Fibroblast of skin of abdomen (primary cell): ENCODE measurements at places on chromosomes 12 and 14.
A peak's percentile ranks its signal among the peaks of the same experiment; 100 is the strongest.

DNA sequence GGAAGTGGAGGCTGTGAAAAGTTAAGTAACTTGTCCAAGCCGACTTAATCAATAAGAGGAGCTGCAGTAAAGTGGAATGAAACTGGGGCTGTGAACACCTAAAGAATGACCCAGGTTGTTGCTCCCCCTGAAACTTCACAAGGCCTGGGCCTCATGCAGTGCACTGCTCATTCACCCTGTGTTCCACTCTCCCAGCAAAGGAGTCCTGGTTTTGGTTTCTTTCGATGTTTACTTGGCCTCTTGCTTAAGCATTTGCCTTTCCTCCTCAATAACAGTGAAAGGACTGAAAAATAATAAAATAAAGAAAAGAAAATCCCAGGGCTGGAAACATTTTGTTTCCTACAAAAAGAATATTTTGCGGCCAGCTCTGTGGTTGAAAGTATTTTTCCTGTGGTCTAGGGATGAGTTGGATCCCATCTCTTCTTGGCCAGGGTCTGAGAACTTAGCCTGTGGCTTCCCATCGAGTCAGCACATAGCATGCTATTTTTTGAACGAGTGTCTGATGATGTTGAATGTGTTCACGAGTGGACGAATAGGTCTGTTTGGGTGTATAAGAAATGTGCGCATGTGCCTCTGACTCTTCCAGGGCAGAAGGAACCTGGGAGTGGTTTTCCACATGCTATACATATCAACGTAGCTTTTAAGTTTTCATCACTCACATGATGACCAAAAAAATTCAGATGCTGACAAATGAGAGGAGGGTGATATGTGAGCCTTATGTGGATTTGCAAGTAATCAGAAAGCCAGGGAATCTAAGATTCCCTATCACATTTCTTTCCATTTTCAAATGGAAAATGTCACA is 349.8 kb downstream of the ZFP36L1 start:
- peak; percentile 94 for DNase-seq

- no peak for DNase-seq
These were observed 374.9 kb downstream of the SLC6A15 start for GRCh38 chr12:84537666-84538065.

GRCh38 chr14:32400480-32400879 is 71.4 kb downstream of the AKAP6 start:
- peak; percentile 79 for DNase-seq

DNA sequence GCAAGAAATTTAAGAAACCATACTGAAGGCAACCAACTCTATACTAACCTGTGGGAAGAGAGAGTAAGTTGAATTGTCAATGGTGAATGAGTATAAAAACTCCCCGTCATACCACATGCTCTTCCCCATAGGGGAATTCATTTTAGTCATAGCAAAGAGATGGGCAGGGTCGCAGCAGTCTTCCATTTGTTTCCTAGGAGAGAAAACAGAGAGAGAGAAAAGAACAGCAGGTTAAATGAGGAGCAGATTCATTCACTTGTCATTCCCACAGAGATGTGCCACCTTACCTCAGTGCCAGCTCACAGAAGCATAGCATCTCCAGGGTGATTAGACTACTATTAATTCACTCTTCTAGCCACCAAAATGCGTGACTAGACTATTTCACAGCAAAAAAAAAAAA is 47.4 kb downstream of the ST8SIA1 start:
- no peak for DNase-seq

DNA sequence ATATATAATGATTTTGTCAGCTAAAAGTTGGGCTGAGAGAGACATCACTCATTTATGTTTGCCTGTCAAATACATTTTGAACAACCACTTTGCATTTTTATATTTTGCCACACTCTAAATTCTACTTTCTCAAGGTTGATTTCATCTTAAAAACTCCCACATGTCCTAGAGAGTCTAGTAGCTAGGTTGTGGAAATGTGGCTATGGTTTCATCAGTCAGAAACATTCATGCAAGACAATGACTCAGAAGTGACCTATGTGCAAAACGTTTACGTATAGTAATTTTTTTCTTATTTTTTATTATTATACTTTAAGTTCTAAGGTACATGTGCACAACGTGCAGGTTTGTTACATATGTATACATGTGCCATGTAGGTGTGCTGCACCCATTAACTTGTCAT is 27.4 kb upstream of the PRKD1 start:
- peak; percentile 8 for DNase-seq

DNA sequence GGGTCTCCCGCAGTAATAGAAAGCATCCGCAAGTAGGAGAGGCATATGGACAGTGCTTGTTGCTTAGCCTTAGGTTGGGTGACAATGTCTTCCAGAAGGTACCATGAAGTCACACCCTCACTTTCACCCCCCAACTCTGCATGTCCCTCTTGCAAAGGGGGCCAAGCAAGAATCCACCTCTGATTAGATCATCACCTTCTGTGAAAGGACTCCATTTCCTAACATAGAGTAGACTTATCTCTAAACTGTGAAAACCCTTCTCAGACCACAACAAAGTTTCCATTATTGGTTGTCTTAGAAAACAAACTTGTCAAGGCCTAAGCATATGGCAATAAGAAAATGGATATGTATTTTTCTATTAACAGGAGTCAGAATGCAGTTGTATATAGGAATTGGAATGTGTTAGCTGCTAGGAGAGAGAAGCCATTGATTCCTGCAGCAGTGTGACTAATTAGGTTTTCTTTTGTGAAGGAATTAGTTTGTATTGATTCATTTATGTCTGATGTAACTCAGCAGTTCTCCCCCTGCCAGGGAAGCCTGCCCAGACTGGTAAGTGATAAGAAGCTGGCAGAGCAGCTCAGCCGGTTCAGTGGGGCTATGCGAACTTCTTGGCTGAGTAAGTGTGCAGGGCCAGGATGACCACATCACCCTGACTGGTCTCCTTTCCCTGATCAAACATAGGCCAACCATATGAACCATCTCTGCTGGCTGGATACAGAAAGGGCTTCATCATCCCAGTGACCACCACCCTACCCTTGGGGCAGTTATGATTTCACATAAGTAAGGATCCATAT is 107.3 kb upstream of the CCDC196 start:
- no peak for DNase-seq

DNA sequence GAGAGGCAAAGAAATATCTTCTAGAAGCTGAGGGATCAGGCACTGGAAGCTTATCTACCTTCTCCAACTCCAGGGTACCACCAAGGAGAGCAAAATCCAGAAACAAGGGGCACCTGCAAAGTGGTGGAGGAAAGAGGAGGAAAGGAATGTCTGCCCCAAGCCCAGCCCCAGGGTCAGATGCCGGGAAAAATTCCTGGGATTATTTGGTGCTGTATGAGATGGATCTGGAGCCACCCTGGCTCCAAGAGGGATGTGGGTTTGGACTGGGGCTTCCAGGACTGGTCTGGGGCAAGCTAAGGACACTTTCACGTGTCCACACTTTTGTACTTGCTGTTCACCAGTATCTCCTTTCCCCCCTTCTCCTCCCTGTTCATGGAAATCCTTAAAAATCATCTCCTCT is 69.8 kb downstream of the DPF3 start:
- no peak for DNase-seq

GRCh38 chr12:12939888-12940287 is 12.1 kb downstream of the GPRC5D start:
- DNase-seq: no peak

DNA sequence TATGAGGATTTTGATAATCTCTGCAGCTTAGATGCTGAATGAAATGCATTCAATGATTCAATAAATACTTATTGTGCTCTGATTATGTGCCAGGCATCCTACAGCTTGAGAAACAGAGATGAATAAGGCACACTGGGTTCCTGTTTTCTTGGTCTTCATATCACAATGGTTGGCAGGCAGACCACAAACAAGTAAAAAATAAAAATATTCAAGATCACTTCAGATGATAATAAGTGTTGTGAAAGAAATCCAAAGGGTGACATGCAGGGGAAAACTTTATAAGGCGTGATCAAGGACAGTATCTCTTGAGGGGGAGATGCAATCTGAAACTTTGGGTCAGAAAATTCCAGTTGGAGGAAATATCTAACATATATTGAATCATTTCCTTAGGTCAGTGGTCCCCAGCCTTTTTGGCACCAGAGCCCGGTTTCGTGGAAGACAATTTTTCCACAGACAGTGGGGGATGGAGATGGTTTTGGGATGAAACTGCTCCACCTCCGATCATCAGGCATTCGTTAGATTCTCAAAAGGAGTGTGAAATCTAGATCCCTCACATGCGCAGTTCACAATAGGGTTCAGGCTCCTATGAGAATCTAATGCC is 73.7 kb upstream of the RAP1B start:
- DNase-seq: no peak

DNA sequence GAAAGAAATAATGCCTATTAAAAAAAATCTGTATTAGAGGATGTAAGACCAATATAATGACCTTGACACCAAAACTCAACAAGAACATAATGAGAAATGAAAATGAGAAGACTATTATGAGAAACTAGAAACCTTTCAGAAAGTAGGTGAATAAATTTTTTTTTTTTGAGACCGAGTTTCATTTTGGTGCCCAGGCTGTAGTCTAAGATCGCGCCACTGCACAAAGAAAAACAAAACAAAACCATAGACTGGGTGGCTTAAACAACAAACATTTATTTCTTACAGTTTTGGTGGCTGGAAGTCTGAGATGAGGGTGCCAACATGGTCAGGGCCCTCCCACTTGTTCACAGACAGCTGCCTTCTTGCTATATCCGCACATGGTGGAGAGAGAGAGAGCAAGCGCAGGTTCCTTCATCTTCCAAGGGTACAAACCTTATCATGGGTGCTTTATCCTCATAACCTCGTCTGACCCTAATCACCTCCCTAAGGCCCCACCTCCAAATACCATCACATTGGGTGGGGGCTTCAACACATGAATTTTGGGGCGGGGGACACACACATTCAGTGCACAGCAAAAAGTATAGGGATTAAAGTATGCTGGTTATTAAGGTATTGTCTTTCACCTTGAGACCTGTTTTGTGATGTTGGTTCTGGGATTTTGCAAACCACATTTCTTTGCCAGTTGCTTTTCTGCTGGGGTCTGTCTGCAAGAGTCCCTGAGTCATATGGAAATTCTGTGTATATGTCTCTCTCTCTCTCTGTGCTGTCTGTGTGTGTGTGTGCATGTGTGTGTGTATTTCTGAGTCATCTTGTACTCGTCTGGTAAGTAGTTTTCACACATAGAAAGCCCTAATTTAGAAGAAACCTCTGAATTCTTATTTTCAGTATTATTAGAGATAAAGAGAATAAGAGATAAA is 26.2 kb downstream of the ZCRB1 start:
- DNase-seq: peak; percentile 82

DNA sequence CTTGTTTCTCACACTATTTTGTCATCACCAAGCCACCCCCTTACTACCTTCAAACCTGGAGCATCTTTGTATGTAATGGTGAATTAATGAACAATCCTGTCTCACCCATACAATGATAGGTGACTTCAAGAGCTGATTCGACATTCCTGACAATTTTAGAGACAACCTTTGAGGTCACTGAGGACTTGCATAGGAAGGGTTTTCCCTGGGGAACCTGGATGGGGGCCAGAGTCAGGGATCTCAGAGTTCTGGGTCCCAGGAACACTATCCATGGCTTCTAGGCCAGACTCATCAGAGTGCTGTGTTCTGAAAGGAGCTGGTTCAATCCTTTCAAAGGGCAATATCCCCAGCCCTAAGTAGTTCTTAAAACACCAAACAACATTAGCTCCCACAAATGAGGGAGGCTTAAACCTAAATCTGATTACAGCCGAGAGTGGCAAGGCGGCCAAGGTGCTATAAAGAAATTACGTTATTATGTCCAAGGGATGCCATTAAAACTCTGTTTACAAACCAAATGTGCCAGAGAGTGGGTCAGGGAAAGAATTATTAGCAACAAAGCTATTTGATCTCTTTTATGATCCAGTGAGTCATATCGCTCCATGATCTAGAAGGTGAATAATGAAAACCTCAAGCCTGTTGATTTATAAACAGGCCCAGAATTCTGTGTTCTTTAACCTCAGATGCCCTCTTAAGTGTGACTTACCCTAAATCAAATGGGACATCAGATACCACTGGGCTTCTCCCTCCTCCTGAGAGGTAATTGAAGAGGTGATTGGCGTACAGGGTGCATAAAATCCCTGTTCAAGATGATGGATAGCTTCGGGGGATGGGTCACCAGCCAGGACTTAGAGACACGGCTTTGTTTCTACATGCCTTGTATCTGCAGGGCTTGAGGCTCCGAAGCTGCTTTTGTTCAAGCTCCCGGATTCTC is 230.2 kb upstream of the TBX3 start:
- DNase-seq: peak; percentile 68

DNA sequence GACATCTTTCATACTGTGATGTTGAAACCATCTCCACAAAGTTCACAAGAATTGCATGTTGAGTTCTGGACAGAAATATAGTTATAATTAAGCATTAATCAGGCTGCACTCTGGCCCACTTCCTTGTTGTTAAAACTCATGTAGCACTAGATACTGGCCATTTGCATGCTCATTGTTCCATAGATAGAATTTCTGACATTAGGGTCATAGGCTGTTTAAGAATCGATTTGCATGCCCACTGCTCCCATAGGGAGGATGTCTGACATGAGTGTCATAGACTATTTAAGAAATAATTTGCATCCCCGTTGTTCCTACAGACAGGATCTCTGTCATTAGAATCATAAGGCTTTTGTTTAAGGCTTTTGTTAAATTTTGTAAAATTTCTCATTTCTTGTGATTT is 50.2 kb downstream of the MYF5 start:
- DNase-seq: no peak

- no peak for DNase-seq
These were observed 40.5 kb upstream of the PTCSC3 start for GRCh38 chr14:36217027-36217426.

GRCh38 chr12:116657921-116658495 is 79.9 kb downstream of the SPRING1 start:
- no peak for DNase-seq

- DNase-seq: no peak
These were observed 214.1 kb upstream of the PELI2 start for GRCh38 chr14:55904086-55904485.

- peak; percentile 30 for DNase-seq
These were observed 904 bp upstream of the FAM177A1 start for GRCh38 chr14:35044939-35045797.

DNA sequence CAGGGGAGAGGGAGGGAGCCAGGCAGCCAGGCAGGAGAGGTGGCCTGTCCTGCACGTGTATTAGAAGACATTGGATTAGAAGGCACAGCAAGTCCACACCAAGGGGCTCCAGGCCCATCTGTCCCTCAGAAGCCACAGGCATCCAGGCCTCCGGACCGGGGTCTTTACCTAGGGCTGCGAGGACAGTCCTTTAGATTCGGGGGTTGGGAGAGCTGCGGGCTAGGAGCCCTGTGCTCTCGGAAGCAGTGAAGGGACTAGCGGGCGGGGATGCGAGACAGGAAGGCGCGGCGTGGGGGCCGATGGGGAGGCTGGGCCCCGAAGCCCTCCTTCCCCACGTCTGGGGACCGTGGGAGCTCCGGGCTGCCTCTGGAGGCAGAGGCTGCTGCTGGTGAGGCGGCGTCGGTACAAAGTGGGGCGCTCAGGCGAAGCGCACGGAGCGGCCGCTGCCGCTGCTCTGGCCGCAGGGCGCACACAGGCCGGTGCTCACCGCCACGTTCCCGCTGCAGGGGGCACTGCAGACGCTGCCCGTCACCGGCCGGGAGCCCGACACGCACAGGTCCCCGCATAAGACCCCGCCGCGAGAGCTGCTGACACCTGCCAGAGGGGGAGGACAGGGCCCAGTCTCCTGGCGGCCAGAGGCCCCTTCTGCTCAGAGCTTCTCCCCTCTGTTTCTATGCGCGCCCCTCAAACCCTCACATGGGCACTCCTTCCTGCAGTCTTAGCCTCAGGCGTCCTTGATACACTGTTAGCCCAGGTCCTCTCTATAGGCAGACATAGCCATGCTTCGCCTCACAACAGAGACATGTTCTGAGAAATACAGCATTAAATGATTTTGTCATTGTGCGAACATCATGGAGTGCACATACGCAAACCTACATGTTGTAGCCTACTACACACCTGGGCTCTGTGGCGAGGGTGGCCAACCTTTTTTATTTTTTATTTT is 17.3 kb downstream of the KRT7 start:
- DNase-seq: no peak
